Inflammatory macrophage treated with lipopolysaccharide for 1 hour (primary cell): ENCODE measurements at places on chromosomes 7 and 10.

- DNase-seq, result no peak
These were observed 9.2 kb downstream of the GLCCI1 start for GRCh38 chr7:7977774-7978173.

GRCh38 chr7:44698046-44698580, 50.5 kb upstream of the ZMIZ2 start:
- no peak for DNase-seq

- no peak for DNase-seq
These were observed 22.7 kb downstream of the KLF6 start for GRCh38 chr10:3762309-3762708.

DNA sequence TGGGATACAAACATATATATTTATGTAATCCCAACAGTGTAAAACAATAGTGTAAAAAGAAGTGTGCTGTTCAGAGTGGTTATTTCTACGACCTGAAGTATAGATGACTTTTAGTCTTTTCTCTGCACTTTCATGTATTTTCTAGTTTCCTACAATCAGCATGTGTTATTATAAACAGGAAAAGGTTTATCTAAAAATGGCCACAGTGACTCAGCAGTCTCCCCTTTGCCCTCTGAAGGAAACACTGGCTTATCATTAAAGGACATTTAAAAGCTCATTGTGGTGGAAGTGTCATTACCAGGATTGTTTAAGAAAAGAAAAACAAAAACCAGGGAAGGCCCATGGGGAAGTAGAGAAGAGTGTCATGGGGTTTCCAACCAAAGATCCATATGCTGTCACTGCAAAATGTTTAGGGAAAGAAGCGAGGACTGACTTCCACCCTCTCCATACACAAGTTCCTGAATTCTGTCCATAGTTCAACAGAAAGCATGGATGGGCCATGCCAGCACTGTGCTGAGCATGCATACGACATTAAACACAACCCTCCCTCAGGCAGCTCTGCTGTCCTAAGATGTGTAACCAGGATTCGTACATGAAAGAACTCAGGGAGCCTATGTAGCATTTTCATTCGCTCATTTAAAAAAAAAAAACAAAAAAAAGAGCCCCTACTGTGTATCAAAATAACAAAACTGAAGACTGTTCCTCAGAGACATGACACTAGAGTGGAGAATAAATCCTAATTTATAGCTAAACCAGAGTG, 10.2 kb downstream of the CYREN start:
- peak; percentile 83 for DNase-seq

- DNase-seq, result no peak
These were observed 1.2 kb downstream of the WEE2 start for GRCh38 chr7:141709318-141709717.

GRCh38 chr7:6056616-6057015, 25.4 kb downstream of the ANKRD61 start:
- no peak for DNase-seq

DNA sequence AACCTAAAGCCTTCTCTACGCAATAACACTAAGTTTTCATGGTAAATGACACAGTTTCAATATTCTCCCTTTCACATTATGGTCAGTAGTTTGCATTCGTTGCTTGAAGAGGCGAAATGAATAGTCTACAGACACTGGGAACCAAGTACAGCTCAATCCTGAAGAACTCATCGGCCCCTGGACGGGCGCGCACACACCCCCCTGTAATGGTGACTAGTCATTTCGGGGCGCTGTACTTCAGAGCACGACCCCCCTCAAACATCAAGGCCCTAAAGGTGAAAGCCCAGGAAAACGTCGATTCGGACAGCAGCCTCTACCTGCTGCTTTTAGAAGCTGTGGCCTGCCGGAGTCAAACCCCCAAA, 1.0 kb downstream of the NT5C2 start:
- no peak for DNase-seq

GRCh38 chr7:27163288-27164044, 1.9 kb downstream of the HOXA9 start:
- no peak for DNase-seq

GRCh38 chr10:48768926-48769325, 84.3 kb downstream of the WDFY4 start:
- DNase-seq, result no peak

DNA sequence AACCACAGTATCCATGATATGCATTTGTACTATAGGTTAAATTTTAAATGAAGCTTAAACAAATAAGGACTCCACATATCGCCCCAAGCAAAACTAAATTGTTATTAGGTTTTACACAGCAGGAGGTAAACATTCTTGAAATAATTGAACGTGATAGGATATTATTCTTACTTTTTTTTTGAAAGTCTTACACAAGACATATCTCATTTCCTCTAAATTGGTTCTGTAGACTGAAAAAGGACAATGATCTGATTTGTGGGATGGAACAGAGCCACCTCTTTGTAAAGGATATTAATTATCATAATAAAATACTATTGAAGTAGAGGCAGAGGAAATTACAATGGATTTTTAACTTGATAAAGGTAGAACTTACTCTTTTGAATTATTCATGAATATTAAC, 155.1 kb upstream of the SEMA3D start:
- no peak for DNase-seq

- DNase-seq, result no peak
These were observed 40.8 kb upstream of the ZNF438 start for GRCh38 chr10:31072451-31072850.

DNA sequence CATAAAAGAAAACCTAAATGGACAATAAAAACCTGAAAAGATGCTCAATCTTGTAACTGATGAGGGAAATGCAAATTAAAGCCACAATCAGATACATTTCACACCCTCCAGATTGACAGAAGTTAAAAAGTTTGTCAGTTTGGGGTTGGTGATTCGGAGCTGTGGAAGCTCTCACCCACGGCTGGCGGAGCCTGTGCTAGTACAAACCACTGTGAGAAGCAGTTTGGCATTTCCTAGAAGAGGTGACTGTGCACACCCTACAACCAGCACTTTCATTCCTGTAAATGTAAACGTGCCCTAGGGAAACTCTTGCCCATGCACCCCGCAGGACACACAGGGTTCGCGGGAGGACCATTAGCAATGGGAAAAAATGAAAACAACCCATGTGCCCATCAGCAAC, 114.1 kb downstream of the BMS1 start:
- no peak for DNase-seq

DNA sequence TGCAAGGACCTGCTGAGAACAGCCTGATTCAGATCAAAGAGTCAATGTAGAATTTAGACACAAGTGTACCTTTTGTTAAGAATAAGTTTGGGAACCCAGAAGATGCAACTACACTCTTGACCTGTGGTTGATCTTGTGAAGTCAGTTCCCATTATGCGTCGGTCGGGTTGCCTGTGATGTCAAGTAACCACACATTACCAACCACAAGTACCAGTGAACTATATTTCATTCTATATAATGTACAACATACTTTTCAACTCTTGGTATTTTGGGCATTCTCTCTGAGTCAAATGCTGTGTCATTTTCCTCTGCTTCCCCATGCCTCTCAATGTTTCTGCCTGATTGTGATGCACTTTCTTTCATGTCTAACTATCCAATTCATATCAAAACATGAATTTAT, 426.2 kb downstream of the ETV1 start:
- no peak for DNase-seq

DNA sequence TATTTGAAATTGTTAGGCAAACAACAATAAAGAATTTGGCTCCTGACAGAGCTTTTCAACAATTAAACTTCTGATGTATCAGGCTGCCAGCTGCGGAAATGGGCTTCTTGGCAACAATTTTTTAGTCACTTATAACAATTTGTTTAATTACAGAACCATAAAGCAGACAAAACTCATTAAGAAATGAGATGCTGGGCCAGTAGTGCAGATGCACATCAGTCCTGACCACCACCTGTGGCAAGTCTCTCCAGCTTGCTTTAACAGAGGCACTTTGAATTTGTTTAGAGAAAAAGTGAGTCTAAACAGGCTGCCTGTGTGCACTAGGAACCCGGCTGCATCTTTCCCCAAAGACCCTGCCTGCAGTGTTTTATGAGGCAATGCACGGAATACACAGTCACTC, 1124.4 kb downstream of the NXPH1 start:
- no peak for DNase-seq

DNA sequence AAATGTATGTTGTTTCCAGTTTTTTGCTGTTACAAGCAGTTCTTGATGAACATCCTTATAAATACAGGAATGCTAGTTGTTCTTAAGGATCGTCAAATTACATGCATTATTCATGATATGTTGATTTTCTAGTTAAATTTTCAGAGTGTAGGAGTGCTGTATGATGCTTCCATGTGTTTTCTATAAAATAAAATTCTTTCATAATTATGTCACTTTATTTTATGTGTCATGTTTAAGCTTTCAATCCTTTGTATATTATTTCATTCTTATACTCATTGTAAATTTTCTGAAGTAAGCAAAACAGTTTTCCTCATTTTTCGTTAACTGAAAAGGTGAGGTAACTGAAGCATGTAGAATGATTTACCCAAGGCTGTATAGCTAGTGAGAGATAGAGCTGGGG, 16.8 kb upstream of the MYPN start:
- no peak for DNase-seq

GRCh38 chr10:115045499-115045898, 47.7 kb upstream of the ATRNL1 start:
- no peak for DNase-seq

GRCh38 chr10:69456880-69457693, 5.8 kb downstream of the TSPAN15 start:
- peak; percentile 41 for DNase-seq

DNA sequence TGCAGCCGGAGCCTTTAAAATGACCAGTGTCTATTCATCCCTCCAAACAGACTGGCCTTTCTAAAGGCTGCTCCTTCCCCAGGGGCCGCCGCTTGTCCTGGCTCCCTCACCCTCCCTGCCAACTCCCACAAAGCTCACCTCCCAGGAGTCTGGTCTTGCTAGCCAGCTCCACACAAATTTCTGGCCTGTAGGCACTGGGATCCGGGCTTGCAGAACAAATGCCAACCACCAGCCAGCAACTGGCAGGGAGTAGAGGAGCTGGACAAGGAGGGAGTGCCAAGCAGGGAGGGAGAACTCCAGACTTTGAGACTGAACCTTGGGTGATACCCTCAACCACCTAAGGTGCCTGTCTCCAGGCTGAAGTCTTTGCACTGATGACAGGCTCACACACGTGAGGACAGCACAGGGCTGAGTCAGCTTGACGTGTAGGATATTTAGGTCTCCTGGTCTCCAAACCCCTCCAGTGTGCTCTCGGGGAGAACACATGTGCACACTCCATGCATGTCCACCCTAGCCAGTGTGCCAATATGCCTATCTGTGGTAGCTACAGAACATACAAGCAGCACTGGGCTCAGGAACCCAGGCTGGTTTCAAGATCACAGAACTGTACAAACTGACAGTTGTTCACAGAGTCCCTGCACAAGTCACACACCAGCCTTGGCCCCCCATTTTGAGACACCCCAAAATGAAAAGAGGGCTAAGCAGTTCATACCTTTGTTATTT, 6.0 kb downstream of the PAX2 start:
- no peak for DNase-seq

DNA sequence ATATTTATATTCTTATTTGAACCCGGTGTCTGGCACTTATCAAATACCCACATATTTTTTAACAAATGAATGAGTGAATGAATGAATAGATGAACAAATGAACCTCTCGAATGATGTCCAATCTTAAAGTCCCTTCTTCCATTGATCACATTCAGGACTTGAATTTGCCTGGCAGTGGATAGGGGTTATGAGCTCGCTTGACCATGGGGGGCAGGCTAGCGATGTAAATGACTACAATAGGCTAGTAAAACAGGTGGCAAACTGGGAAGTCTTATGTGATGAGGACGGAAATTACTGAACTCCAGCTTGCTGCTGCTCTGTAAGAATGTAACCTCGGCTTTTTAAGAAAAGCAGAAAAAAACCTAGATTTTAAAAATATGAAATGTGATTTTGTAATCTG, 247.7 kb upstream of the DKK1 start:
- DNase-seq, result no peak

DNA sequence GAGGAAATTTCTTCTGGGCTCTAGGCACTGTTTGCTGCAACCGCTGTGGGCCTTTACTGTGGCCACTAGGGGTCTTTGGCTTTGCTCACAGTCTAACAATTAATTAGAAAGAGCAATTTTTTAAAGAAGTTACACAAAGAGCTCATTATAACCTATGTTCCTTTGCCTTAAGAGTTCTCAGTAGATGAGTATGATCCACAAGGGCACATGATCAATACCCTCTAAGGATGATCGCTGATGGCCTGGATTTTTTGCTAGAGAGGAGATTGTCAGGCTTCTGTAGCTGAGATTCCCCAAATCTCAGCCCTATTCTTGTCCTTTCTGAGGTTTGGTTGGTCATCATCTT, 80.8 kb upstream of the RHOBTB1 start:
- peak; percentile 0 for DNase-seq

DNA sequence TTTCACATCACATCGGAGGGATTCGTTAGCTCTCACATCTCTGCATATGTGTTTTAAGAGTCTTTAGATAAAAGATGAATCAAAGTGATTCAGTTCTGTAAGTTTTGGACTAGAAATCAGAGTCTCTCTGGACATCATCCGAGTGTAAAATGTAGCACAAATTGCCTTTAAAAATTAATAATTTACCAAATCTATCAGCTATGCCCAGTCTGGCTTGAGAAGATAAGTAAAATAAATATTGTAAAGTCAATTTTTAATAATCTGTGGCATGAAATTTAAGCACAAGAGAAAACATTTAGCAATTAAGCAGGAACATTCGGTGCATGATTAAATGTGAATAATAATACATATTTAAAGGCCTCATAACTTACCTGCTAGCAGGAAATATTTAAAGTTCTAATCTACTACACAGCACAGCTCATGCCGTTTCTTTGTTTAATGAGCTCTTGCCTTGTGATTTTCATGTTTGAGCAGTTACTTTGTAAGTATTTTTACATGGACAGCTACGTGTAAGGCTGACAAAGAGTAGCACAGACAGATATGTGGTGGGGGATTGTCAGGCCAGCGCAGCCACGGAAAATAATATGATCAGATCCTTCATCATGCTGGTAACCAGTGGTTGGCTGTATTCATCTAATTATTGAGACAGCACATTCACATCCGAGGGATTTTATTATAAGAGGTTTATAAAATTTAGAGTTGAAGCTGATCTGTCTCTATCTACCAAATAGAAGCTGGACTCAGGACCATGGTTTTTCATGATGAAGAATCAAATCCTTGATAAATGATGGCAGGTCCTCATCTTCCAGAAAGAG, 317.3 kb downstream of the ADARB2 start:
- DNase-seq, result no peak

DNA sequence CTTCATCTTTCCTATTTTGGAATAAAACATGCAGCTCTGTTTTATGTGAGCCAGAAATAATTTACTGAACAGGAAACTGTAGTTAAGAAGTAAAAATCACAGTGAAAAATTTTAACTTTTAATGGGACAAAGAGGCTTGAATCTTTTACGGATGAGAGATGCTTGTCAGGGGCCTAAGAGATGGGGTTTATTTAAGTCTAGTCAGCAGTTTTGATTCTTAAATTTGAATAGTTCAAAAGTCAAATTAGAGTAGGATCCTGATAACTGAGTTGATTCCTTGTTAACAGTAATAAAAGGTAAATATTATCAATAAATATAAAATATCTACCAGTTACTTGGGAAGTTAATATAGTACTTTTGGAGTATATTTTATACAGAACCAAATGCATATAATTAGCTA, 24.9 kb upstream of the CD36 start:
- DNase-seq, result no peak
